ENCODE measurements at places on chromosomes 12 and 14. TPM values are rescaled to one million over a fixed set of nuclear protein-coding genes. Genes with fewer than 3 reads are reported as not detected.

Gene PRR4
- 0.62 TPM for total RNA-seq

Gene LARP4
- total RNA-seq, result 117 TPM

Gene CD4
- total RNA-seq, result 271 TPM

Gene HHIPL1
- total RNA-seq, result not detected

Gene STON2
- 0.30 TPM for total RNA-seq

Gene GPX2
- total RNA-seq, result not detected

Gene ACOT2
- 6.4 TPM for total RNA-seq

DNA sequence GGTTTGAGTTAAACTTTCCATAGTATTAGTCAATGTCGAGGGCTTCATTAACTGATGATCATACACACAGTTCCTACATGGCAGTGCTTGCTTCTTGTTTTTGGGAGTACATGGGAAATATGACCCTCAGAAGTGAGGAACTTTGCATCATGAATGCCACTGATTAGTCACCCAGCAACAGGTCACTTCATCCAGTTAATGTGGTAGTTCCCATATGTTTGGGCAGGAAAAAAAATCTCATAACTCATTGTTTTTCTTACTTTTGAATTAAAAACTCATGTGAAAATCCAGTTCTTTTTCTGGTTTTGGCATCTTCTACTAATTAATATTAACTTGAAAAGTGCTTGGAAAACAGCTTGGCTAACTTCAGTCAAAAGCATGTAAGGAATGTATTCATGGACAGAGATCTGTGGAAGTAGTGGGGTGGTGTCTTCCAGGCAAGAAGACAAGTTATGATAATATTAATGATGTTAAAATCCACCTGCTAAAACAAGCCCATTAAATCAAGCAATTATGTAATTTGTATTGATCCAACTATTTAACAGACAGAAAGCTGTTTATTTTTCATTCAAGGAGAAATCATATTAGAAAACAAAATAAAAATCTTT, 309.1 kb upstream of the NAV3 start:
- no peak for DNase-seq

DNA sequence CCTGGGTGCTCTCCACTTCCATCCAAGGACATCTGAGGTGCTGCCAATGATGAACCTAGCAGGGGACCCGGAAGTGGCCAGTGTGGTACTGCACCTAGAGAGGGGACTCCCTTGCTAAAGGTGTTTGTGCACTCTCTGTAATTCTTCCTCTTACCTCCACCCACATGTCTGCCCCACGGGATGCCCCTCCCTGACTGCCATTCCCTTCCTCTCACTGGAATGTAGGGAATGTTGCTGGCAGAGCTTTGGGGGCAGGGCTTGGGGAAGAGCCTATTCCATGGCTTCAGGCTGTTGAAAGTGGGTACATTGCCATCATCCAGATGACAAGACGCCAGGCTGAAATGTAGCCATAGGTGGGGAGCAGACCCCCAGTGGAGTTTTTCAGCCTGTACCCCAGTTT, 153.2 kb downstream of the SMOC1 start:
- DNase-seq, result no peak

DNA sequence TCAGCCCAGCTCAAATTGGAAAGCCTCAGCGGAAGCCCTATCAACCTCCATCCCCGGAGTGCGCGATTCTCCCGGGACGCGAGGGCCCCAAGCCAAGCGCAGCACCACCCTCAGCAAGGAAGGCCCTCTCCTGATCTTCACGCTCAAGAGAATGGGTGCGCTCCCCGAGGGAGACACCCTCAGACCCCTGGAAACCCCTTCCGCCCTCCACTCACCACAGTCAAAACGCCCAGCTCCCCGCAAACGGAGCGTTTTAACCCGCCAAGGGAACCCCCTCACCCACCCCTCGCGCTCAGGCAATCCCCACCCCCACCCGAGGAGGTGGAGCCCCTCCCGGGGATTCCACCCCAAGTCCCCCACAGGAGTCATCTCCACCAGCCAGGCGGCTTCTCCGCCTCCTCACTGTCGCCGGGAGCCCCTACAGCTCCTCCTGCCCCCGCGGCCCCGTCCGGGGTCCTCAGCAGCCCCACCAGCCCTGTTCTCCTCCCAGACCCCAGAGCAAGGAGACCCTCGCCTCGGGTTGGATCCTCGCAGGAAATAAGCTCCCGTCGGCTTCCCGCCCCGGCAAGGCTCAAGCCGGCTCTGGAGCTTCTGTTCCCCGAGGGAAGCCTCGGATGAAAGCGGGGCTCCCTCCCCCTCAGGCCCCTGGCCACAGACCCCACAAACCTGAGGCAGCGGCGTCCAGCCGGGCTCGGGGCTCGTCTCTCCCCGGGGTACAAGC, 507 bp downstream of the BAZ2A start:
- DNase-seq, result peak; percentile 82

DNA sequence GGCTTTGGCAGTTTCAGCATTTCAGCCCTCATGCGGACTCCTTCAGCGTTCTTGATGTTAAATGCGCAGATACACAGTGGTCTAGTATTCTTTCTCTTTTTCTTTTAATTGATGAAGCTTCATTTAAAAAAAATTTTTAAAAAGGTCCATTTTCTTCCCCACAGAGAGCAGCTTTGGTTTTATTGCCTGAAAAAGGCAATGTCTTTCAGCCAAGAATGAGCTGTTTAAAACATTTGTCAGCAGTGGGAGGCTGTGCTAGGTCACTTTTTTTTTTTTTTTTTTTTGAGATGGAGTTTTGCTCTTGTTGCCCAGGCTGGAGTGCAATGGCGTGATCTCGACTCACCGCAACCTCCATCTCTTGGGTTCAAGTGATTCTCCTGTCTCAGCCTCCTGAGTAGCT, 13.5 kb downstream of the KMT5A start:
- no peak for DNase-seq

- no peak for DNase-seq
Observed at GRCh38 chr12:80101126-80101525, 1.8 kb downstream of the OTOGL start.

DNA sequence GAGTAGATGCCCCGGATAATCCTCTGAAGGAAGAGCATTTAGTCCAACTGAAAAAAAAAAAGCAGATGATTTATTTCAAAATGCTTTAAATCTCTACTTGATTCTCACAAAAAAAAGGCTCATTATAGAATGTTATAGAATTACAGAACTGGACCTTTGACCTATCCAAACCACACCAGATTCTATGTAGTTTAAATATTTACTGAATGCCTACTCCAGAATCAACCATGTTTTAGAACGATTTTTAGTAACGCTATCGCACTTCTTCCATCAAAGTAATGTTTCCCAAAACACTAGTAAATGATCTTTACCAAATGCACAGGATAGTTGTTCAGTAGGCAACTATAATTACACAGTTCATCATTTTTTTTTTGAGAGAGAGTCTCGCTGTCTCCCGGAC, 2.6 kb downstream of the RPS29 start:
- no peak for DNase-seq

DNA sequence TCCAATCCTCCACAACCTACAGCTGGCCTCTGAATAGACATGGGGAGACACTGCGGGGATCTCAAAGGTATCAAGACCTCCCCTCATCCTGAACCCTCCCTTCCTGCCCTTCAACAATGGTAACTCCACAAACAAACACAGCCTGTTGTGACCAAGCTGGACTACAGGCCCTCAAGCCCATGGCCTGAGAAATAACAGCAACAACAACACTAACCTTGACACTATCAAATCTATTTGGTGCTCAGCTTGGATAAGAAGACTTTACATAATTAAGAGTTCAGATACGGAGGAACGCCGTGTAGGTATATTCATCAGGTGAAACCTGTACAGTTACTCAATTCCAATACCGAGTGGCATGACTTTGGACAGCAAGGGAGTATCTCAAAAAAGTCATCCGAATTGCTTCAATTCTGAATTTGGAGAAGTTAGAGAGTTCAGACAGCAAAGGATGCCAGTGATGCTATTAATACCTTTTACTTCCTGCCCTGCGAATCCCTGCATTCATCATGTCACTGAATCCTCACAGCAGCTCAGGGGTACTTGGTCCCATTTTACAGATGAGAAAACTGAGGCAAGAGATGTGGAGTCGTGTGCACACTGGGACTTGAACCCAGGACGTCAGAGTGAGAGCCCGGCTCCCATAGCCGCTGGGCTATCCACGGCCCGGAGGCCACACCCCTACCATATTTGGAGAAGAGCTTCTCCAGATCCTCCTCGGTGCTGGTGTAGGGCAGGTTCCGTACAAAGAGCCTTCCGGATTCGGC, 17.8 kb downstream of the RBM19 start:
- no peak for DNase-seq

DNA sequence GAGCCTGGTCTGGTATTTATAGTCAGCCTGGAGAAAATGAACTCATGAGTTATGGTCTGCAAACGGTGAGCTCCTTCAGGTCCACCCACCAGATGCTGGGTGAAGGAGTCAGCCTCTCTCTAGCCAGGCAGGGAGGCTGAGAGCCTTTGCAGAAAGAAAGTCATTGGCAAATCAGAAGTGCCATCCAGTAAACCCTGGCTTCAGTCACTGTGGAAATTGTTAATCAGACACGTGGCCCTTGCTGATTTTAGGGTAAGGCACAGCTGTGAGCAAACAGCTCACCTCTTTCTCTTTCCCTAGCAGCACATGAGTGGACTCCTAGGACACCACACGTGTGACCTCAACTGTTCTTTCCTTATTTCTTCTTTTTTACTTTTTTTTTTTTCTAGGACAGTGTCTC, 44.9 kb downstream of the CHST11 start:
- no peak for DNase-seq

GRCh38 chr12:32435921-32436705, 36.8 kb downstream of the FGD4 start:
- DNase-seq, result no peak

DNA sequence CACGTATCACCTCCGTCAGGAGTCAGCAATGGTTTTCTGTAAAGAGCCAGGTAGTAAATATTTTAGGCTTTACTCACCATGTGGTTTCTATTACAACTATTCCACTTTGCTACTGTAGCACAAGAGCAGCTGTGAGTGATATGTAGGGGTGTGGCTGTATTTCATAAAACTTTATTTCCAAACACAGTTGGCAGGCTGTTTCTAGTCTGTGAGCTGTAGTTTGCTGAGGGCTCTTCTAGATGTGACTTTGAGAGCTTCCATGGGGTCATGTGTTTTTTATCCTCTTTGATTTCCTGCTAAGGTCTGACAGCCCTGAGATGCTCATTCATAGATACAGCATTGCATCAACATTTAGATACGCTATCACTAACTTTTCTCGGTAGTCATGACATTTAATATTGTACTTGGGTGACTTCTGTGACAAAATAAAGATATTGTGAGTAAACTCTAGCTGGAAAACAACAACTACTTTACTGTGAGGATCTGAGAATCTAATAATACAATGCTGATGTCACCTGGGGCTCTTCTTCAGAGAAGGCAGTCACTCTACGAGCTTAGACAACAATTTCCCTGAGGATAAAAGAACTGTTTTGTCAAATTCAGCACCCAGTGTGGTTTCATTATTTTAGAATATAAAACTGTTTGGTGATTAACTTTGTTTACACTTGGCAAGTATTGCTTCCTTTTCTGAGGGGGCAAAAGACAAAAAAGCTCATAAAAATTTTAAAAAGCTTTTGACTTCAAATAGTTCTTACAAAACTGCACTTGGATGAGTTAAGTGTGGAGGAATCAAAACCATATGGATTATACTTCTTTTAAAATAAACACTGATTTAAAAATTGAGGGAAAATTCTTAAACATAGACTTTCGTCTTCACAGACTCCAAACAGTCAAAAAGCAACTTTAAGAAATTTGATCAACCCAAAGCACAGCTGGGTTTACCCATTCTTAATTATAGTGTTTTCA, 231.2 kb upstream of the DCN start:
- DNase-seq, result no peak

DNA sequence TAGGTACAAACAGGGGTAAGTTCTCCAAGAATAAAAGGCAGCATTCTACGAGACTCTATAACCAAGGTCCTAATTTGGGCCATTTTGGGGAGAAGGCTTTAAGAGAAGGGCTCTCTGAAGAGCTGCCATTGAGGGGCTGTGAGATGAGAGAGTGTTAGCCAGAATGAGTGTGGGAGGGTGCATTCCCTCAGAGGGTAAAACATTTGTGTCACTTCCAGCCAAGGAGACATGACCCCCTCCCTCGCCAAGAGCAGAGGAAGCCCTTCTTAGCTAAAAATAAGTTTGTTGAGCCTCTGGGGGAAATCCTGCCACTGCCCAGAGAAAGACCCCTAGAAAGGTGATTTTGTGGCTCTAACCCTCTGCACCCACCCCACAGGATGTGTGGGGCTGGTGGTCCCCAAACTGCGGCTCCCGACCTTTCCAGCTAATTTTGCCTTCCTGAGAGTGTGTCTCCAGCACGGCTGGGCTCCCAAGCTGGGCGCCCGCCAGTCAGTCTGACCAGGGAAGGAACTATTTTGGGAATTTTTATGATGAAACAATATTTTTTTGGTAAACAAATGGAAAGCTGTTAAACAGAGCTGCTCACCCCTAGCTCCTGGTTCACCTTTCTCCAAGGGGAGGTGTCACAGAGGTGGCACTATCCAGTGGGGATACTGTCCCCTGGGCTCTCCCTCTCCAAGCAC, 65.9 kb upstream of the JDP2 start:
- no peak for DNase-seq

DNA sequence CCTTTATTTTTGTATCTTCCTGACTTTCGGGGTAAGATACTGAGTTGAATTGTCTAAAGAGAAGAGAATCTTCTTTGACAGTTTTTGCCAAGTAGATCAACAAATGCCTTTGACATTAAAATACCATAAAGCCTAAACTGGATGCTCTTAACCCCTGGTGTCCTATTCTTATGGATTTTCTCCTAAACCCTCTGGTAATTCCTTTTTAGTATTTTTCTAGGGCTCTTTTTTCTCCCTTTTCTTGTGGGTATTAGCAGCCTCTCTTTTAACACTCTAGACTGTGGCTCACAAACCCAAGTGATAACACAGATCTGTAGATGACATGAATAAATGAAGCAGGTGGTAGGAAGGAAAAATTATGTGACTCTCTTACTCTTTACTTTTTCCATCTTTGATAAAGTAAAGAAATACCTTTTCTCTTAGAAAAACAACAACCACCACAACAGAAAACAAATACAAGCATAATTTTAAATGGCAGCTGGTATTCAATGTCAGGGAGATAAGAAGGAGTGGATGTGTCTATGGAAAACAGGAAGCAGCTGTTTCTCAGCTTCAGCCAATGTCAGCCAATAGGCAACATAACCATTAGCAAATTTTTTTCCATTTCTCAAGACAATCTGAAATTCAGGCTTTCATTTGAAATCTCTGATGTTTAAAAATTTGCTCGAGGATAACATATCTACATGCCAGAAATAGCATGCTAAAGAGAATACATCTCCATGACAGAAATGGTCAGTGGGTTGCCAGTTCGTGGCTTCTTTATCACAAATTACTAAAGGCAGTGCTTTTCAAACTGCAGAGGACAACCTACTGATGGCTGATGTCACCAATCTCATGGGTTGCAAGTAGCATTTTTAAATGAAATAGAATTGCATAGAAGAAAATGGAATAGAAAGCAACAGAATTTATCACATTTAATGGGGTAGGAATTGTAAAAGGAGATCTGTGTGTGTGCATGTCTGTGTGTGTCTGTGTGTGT, 123.1 kb upstream of the KRR1 start:
- DNase-seq, result no peak

Measured in activated CD4-positive, alpha-beta T cell treated with anti-CD3 and anti-CD28 coated beads, Interleukin-2, amount 10 ng/mL, durations not matched to agents 24 days and 14 days (primary cell).